Vagina (tissue), 2 donors: ENCODE measurements at places on chromosomes 4 and X.

- DNase-seq: no peak
Measured at GRCh38 chr4:78644744-78645330, 93.3 kb downstream of the ANXA3 start.

DNA sequence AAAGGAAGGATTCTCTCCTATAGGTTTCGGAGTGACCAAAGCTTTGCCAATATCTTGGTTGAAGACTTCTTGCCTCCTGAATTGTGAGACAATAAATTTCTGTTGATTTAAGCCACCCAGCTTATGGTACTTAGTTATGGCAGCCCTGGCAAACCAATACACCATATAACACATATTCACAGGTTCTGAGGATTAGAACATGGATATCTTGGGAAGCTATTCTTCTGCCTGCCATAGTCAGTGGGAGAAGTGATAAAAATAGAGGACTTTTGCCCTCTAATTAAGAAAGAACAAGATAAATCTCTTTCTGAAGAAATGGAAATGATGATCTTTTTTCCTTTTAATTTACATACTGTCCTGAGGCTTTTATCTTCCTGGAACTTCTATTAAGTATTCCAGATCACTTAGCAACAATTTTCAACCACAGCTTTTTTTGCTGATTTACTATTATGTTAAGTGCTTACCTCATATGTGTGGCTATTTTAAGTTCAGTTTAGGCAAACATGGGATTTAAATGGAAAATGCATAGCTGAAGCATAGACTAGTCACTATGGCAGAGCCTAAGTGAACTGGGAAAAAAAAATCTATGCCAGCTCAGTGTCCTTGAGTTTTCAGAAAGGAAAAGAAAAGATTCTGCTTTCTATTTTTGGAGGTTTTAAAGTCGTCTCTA lies 381.7 kb downstream of the STPG2 start:
- DNase-seq: no peak

DNA sequence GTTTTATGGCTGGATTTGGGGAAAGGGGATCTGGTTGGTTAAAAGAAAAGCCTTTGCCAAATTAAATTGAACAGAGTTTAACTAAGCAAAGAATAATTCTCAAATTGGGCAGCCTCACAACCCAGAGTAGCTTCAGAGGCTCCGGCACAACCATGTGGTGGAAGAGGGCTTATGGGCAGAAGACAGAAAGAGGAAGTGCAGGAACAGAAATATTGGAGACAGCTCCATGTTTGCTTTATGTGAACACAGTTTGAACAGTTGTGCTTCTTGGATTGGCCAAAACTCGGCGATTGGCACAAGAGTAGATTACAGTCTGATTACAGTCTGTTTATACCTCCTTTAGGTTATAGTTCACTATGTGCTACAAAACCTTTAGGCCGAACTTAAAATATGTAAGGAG lies 562.7 kb downstream of the TRIML1 start:
- DNase-seq: no peak

GRCh38 chrX:37677243-37677642 lies 8.3 kb upstream of the XK start:
- DNase-seq: no peak

GRCh38 chr4:162847945-162848549 lies 318.6 kb downstream of the NAF1 start:
- no peak for DNase-seq

GRCh38 chr4:16018841-16019240 lies 55.9 kb upstream of the FGFBP2 start:
- DNase-seq: no peak

DNA sequence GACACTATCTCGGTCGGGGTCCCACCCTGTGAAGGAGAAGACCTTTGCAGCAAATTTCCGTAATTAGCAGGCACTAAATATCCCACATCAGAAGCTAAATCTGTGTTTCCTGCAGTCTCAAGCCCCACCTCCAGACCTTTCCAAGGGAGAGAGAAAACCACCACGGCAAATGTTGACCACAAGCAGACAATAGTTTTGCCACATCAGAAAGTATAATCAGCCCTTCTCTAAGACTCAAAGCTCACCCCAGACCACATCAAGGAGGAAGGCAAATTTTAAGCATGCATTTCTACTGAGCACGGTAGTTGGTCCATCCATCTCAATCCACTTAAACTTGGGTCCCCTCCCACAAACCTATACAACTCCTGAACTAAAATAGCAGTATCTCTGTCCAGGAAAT lies 398.5 kb downstream of the GPM6A start:
- no peak for DNase-seq

GRCh38 chr4:185885075-185885474 lies 73.1 kb upstream of the SORBS2 start:
- no peak for DNase-seq

DNA sequence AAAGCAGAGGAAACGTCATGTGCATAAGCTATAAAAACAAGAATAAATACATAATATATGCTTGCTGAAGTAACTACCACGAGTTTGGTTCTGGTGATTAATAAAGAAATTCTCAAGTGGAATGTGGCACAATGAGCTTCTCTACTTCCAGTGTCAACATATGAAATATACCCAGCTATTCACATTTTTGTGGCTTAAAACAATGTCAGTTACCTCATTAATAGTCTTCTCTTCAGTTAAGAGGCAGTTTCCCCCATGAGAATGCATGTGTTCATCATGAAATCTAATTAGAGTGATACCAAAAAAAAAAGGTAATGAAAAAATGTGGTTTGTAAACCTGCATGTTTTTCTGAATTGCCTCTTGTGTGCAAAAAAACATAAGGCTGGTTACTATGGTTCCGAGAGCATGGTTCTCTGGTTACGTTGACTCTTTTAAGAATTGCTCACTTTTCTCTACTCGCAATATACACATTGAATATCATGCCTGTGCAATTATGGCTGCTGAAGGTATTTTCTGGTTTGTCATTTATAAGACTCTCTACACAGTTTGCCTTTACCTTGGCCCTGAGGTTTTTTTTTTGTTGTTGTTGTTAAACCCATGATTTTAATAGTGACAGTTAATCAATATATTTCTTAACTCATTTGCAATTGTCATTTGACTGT lies 108.2 kb downstream of the PCDH7 start:
- DNase-seq: no peak

GRCh38 chr4:176333076-176333475 lies 13.3 kb downstream of the SPCS3 start:
- DNase-seq: no peak
